Uterine smooth muscle cell (primary cell): ENCODE measurements at places on chromosomes 2 and 18. TPM values are rescaled to one million over a fixed set of nuclear protein-coding genes. Genes with fewer than 3 reads are reported as not detected.

Gene ZSWIM2
- 0.11 and 0.62 TPM in 2 replicates for total RNA-seq

Gene ITPRIPL1
- total RNA-seq: 5.1 and 5.9 TPM in 2 replicates

Gene VIT
- total RNA-seq: 0.37 and 1.5 TPM in 2 replicates

Gene UNC80
- total RNA-seq: under 0.01 TPM in 1 of 2 replicates, not detected in the other

Gene ERICH2
- total RNA-seq: 0.33 and 1.6 TPM in 2 replicates

Gene FANCL
- 21.1 and 38.3 TPM in 2 replicates for total RNA-seq

Gene ABHD3
- 12.1 and 14.0 TPM in 2 replicates for total RNA-seq

Gene ANKRD30BL
- total RNA-seq: not detected in 2 replicates

Gene HOXD12
- total RNA-seq: 0.33 and 0.37 TPM in 2 replicates

Gene ABCG8
- total RNA-seq: not detected in 2 replicates

Gene SCTR
- total RNA-seq: not detected in 2 replicates

Gene CLIP4
- total RNA-seq: 62.1 and 110 TPM in 2 replicates

Gene SERPINB3
- not detected in 2 replicates for total RNA-seq

Gene BARD1
- 34.5 and 43.1 TPM in 2 replicates for total RNA-seq

Gene RASGRP3
- total RNA-seq: 0.62 and 2.9 TPM in 2 replicates

Gene MROH2A
- not detected in 2 replicates for total RNA-seq

Gene PPP1R1C
- 0.25 and 2.2 TPM in 2 replicates for total RNA-seq

Gene COL3A1
- total RNA-seq: 841 and 1,747 TPM in 2 replicates

Gene C18orf54
- 4.5 and 10.2 TPM in 2 replicates for total RNA-seq

Gene KCNS3
- 9.6 and 10.9 TPM in 2 replicates for total RNA-seq

Gene NHEJ1
- 19.7 and 23.9 TPM in 2 replicates for total RNA-seq

Gene SIX2
- 1.00 and 1.1 TPM in 2 replicates for total RNA-seq

Gene ZNF516
- 32.2 and 47.6 TPM in 2 replicates for total RNA-seq

Gene ST8SIA5
- under 0.01 and 0.12 TPM in 2 replicates for total RNA-seq

Gene TUBA3E
- not detected in 2 replicates for total RNA-seq
